Activated naive CD4-positive, alpha-beta T cell treated with anti-CD3 and anti-CD28 coated beads, Interleukin-2, amount 50 U/mL, for 16 hours (primary cell): ENCODE measurements at places on chromosomes 12 and 14.

- no peak for DNase-seq
Measured at GRCh38 chr14:73785336-73785833, 66.2 kb upstream of the PTGR2 start.

- peak; percentile 63 for DNase-seq
Measured at GRCh38 chr14:91350813-91351511, 66.7 kb downstream of the CCDC88C start.

DNA sequence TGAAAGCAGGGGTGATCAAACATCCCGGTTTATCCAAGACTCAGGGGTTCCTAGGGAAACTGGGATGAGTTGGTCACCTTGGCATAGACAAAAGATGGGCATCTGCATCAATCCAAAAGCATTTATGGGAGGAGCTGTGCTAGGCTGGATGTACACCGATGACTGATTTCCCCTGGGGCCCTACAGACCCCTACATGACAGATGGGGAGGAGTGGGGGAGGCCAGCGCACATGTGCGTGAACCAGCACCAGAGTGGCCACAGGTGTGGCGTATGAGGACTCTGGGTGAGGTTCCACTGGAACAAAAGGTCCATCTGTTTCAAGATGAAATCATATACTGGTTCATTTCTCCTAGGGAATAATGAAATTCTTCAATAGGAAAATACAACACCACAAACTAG is 210.4 kb downstream of the ITPR2 start:
- DNase-seq, result no peak

DNA sequence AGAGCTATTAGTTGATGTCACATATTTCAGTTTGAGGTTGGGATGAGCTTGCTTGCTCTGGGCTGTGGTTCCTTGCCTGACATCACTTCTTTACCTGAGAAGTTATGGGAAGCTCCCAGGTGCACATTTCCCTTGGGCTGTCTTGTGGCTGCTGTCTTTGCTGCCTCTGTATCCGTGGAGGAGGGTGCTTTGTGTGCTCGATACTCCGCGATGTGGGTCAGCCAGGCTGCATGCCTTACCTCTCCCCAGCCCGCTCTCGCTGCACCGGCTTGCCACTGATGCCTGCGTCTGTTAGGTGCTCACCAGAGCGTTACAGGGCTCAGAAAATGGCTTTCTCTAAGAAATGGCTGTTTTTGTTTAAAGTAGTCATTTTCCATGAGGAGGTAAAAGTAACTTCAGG is 19.6 kb downstream of the PELI2 start:
- DNase-seq, result no peak

GRCh38 chr12:116160231-116160630 is 117.3 kb downstream of the MED13L start:
- no peak for DNase-seq

GRCh38 chr12:93706387-93706786 is 29.2 kb downstream of the CRADD start:
- DNase-seq, result no peak

DNA sequence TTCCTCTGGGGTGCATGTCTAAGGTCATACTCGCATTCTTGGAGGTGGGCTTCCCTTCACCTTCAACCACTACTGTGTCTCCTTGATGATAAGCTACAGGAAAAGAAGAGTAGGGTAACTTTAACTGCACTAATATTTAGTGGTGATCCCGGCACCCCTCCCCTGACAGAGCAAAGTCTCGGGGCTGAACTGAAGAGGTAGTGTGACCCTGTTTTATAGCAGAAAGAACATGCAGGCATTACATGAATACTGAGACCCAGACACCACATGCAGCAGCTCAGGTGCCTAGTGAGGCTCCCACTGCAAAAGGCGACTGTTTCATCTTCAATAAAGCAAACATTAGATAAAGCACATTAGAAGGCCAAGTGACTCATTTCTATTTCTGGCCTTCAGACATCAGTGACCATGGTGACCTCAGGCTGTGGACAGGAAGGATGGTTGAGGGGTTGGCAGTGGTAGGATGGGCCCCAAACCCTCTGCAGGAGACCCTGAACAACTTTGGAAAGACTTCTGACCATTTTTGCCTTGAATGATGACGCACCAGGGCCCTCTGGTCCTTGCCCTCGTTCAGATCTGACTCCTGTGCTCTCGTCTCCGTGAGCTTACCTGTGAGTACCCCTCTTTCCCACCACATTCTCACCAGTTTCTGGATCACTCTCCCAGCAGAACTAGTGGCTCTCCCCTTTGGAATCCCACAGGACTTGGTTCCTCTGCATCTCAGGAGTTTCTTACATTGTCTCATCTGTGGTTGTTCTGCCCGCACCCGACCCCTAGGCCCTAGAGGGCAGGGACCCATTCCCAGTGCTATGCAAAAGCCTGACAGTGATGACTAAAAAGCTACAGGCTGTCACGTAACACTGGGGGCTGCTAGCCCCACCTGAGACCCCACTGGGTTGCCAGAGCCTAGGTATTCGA is 23.8 kb upstream of the JPH4 start:
- DNase-seq, result no peak

GRCh38 chr12:94150240-94151121 is 2.1 kb downstream of the PLXNC1 start:
- DNase-seq, result peak; percentile 44

DNA sequence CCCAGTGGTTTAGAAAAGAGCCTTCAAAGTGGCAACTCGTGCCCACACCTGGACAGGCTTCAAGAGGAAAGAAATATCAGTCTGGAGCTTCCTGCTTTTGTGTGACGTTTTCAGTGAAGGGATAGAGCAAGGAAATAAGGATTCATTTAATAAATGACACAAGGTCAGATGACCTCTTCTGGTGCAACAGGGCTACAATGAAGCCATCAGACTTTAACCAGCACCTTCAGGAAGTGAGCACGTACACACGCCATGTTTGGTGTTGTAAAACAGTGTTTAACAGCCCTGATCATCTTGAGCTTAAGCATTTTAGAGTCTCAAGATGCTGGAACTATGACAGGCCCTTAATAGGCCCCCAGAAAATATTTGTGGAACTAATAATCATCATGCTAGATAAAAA is 59.1 kb downstream of the CCDC60 start:
- no peak for DNase-seq

DNA sequence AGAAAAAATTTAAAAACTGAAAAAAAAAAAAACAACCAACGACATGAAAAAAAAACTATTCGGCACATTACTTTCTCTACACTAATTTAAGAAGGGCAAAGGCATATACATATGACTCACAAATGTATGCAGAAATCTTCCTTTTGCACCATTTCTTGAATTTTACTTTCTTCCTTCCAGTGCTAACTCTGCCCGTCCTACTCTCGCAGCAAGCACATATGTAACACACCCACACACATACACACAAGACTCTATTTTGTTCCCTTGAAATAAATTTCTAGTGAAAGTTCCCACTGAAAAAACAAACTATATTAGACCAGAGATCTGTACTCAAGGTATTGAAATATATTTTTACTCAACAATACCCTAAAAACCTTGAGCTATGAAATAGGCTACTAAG is 14.6 kb downstream of the BTG1 start:
- DNase-seq, result no peak

GRCh38 chr12:105982022-105982421 is 156.7 kb downstream of the NUAK1 start:
- DNase-seq, result no peak

DNA sequence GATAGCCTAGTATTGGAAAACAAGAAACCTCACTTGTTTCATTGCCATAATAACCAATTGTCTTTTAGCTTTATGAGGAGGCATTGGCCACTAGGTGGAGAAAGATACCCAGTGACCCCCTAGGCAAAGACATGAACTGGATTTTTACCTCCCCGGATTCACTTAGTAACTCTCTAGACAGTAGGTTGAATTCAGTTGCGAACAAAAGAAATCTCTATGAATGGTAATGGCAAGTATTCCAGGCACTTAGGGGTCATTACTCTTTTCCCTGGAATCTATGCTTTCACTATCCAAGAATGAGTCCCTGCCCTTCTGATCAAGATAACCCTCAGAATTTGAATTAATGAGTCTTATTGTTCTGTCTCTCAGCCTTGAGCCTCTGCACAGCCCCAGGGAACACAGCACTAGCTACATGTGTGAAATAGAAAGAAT is 29.5 kb upstream of the RHOJ start:
- DNase-seq, result no peak

- DNase-seq, result no peak
Measured at GRCh38 chr12:60066655-60067054, 470.8 kb downstream of the SLC16A7 start.

- no peak for DNase-seq
Measured at GRCh38 chr12:51706206-51706605, 115.2 kb downstream of the SCN8A start.

DNA sequence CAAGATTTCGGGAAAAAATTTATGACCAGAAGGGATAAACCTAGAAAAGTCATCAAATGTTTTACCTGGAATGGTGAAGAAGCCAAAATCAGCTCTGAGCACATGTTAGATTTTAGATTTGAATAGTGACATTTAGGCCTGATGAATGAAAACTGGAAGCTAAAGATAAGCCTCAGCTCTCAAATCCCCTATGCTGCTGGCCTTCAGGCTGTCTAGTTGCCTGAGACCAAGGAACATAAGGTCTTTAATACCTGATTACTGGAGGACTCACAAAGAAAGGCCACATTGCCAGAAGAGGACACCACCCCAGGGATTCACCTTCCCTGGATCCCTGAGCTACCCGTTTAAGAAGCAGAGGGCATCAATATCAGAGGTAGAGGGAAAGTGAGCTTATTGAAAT is 56.6 kb downstream of the BCL2L14 start:
- DNase-seq, result no peak

- no peak for DNase-seq
Measured at GRCh38 chr12:96211988-96212387, 17.8 kb downstream of the ELK3 start.

GRCh38 chr12:47967461-47968321 is 4.3 kb downstream of the TMEM106C start:
- DNase-seq, result no peak

DNA sequence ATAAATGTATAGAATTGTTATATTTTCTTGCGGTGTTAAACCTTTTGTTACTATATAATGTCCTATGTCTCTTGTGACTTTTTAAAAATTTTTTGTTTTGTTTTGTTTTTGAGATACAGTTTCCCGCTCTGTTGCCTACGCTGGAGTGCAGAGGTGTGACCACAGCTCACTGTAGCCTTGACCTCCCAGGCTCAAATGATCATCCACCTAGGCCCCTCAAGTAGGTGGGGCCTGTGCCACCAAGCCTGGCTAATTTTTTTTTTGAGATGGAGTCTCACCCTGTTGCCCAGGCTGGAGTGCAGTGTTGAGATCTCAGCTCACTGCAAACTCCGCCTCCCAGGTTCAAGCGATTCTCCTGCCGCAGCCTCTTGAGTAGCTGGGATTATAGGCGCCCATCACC is 26.5 kb upstream of the RCOR1 start:
- DNase-seq, result no peak

- no peak for DNase-seq
Measured at GRCh38 chr12:2675776-2676175, 119.0 kb upstream of the FKBP4 start.

GRCh38 chr14:58638231-58639197 is 752 bp downstream of the DACT1 start:
- DNase-seq, result peak; percentile 39

DNA sequence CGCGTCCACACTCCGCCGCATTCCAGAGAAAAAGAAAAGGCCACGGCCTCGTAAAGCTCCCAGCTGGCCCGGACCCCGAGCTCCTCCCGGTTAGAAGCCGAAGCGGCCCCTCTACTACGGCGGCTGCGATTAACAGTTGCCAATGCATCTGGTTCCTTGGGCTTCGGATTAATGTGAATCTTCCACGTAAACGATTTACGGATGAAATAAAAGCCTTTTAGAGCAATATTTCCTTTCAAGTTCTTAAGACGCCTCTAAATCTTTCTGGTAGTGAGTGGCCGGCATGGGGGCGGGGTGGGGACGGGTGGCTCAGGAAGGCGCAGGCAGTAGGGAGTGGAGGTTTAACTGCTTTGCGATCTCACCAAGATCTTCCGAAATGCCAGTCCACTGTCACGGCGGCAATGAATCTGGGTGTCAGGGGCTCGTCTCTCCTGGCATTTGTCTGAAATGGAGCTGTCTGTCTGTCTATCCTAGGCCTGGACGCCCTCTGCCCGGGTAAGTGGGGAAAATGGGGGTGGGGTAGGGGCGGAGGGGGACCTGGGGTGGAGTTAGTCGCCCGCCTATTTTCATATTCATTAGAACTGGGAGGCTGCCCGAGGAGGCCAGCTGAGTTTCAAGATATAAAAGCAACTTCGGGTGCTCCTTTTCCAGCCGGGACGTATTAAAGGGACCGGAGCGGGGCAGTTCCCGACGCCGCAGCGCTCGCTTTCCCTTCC is 413 bp upstream of the ALX1 start:
- no peak for DNase-seq

DNA sequence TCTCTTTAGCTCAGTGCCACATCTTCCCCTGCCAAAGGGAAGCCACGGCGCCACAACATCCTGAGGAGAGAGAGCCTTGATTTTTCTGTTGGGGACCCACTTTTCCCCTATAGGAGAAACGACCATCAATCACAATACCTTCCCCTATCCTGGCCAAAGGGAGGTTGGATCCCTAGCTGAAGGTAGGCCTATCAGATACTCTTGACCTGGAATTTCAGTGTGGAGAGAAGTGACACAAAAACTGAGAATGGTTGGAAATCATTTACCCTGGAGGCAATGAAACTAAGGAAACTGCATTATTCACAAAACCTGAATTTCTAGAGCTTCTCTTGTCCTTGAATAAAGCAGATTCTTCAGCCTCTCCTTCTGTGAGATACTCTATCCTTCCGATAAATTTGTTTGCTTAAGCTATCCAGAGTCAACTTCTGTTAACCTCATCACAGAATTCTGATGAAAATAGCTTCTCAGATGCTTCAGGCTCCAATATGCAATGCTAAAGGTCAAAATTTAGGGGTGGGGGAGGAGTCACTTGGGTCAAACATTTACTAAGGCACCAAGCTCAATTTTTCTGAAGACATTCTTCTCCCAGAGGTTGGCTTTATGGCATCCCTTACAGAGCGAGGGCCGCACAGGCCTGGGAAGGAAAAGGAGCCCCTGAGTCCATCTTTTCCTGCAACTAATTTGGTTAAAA is 27.0 kb upstream of the DUSP6 start:
- DNase-seq, result no peak
